DMS79 (cell line): ENCODE measurements at places on chromosomes 2 and 18.

GRCh38 chr2:36403675-36404230 is 48.2 kb downstream of the CRIM1 start:
- DNase-seq, result no peak

DNA sequence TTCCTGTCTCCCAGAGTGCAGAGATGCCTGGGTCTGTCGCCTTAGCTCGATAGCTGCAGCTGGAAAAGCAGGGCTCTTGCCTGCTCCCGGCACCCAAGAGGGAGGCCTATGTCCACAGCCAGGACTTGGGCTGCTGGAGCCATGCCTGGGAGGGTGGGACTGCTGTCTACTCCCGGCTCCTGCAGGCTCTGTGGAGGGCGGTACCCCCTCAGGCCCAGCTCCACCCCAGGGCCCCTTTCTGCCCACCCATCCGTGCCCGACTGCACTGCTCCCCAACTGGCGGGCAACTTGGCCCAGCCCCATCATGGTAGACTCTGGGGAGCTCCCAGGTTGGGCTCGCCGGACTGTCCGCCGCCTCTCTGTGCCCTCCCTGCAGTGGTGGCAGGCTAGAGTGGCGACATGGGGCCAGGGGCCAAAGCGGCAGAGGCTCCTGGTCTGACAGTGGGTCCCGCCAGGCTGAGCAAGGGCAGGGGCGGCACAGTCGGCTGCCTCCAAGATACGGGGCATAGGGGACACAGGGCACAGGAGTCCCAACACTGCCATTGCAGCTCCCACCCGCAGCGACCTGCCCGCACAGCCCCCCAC is 901.0 kb downstream of the CCDC85A start:
- no peak for DNase-seq

- no peak for DNase-seq
These were observed 130.9 kb upstream of the CAPN13 start for GRCh38 chr2:30938196-30938595.

GRCh38 chr18:46413684-46414083 is 243.3 kb downstream of the LOXHD1 start:
- DNase-seq, result peak; percentile 27

DNA sequence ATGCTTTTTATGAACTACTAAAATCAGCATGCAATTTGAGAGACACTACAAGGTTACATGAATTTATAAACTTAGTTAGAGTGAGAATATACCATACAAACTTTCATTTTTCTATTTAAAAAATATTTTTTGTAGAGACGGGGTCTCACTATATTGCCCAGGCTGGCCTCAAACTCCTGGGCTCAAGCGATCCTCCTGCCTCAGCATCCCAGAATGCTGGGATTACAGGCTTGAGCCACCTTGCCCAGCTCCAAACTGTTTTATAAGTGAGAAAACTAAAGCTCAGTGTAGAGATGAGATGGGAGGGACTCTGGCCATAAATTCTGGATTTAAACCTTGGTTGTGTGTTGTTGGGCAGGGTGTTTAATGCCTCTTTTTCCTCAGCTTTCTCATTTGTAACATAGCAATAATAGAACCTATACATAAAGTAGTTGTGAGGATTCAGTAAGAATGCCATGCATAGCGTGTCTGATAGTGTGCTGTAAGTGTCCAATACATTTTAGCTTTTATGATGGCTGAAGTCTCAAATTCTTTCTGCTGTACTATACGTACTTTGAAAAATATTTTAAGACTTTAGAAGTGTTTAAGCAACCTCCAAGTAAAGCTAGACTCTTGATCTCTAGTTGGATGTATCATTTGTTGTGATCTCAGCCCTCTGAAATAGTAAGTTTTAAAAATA is 9.7 kb downstream of the CAB39 start:
- no peak for DNase-seq

- DNase-seq, result no peak
These were observed 550.2 kb upstream of the SLC39A10 start for GRCh38 chr2:195106681-195107380.

GRCh38 chr2:109374548-109375130 is 239.1 kb downstream of the SEPTIN10 start:
- no peak for DNase-seq

DNA sequence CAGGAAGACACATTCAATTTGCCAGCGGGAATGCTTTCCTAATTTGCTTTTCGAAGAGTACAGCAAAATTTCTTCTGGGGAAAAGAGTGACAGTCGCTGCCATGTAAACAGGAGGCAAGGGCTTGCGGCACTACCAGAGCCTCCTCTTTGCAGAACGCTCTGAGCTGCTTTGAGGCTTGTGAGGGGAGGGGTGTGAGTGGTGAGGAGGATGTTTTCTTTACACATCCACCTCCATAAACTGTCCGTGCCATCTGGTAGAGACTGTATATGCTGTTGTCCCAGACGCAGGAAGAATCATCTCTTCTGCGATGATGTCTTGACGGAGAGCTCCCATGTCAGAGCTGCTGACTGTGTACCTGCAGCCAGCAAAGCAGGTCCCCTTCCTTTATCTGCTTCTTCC is 138.0 kb downstream of the SOCS6 start:
- no peak for DNase-seq
